Glutamatergic neuron (in vitro differentiated cells): ENCODE measurements at places on chromosomes 2 and 18. TPM values are rescaled to one million over a fixed set of nuclear protein-coding genes. Genes with fewer than 3 reads are reported as not detected.

The ANO7 gene
- total RNA-seq = 2.6 TPM

DNA sequence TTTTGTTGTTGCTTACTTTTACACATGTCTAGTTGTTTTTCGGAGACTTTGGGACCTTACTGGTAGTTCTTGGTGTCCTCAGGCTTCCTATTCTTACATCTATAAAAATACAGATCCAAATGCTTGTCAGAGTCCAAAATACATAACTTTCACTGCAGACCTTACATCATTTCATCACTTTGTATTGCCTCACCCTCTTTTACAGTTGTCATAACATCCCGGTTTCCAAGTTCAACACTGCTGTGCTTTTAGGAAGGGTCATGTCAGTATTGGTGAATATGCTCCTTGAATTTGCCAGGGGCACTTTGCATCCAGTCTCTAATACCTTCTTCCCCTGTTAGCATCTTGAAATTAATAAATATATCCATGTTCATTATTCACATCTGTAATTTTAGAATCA, 518.2 kb upstream of the RAB12 start:
- H3K4me3 ChIP-seq = no peak overlapping the region
- H3K36me3 ChIP-seq = no peaks in the 10 kb centered on the region

The QPCT gene
- total RNA-seq = 7.4 TPM

DNA sequence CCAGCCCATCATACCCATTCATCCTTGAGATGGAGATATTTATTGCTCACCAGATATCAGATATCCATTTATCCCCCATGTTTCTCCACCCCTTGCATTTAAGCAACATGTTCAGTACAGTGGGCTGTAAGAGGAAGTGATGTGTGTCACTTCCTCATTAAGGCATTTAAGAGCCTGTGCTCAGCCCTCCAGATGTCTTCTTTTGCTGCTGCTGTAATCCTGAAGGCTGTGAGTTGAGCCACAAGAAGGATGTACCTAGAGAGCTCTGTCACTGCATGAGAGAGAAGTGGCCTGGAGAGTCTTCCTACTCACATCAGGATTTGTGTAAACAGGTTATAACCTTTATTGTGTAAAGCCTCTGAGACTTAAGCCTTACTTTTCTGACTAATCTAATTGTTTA, 151.8 kb upstream of the UNC80 start:
- H3K27me3 ChIP-seq = peaks cover 5% of the 10 kb centered on the region
- H3K4me1 ChIP-seq = peaks cover 19% of the 10 kb centered on the region
- no peak for DNase-seq
- H3K27ac ChIP-seq = no peak overlapping the region

- H3K36me3 ChIP-seq = no peaks in the 10 kb centered on the region
- DNase-seq = no peak
- H3K27me3 ChIP-seq = peaks cover 8% of the 10 kb centered on the region
- no peak overlapping the region for H3K27ac ChIP-seq
These were observed 16.8 kb upstream of the EN1 start for GRCh38 chr2:118864207-118864606.

GRCh38 chr2:120712180-120712681, 23.4 kb upstream of the GLI2 start:
- H3K4me1 ChIP-seq = peaks cover 31% of the 10 kb centered on the region
- H3K36me3 ChIP-seq = peaks cover 5% of the 10 kb centered on the region
- DNase-seq = peak; percentile 31
- H3K4me3 ChIP-seq = peak overlapping the region; percentile 14
- no peak overlapping the region for H3K27ac ChIP-seq
- peaks cover 5% of the 10 kb centered on the region for H3K27me3 ChIP-seq

- H3K27me3 ChIP-seq = peaks cover 14% of the 10 kb centered on the region
- H3K27ac ChIP-seq = peak overlapping the region; percentile 100
- H3K4me1 ChIP-seq = peaks cover 10% of the 10 kb centered on the region
- peak overlapping the region; percentile 100 for H3K4me3 ChIP-seq
These were observed 545 bp downstream of the GTF3C2 start for GRCh38 chr2:27356056-27356381.

GRCh38 chr2:142767847-142768246, 109.6 kb upstream of the KYNU start:
- H3K27me3 ChIP-seq = no peaks in the 10 kb centered on the region
- no peak overlapping the region for H3K27ac ChIP-seq
- H3K36me3 ChIP-seq = peaks cover 10% of the 10 kb centered on the region

DNA sequence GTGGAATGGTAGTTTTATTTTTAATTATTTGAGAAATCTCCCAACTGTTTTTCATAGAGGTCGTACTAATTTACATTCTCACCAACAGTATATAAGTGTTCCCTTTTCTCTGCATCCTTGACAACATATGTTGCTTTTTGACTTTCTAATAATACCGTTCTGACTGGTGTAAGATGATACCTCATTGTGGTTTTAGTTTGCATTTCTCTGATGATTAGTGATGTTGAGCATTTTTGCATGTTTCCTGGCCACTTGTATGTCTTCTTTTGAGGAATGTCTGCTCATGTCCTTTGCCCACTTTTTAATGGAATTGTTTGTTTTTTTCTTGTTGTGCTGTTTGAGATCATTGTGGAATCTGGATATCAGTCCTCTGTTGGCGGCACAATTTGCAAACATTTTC, 242.5 kb downstream of the ZNF521 start:
- H3K27me3 ChIP-seq = peaks cover 3% of the 10 kb centered on the region
- no peak for DNase-seq
- H3K36me3 ChIP-seq = peaks cover 7% of the 10 kb centered on the region

GRCh38 chr2:834233-834632, 116.4 kb upstream of the SNTG2 start:
- no peaks in the 10 kb centered on the region for H3K36me3 ChIP-seq
- no peak overlapping the region for H3K27ac ChIP-seq
- no peak overlapping the region for H3K4me3 ChIP-seq
- no peaks in the 10 kb centered on the region for H3K27me3 ChIP-seq

DNA sequence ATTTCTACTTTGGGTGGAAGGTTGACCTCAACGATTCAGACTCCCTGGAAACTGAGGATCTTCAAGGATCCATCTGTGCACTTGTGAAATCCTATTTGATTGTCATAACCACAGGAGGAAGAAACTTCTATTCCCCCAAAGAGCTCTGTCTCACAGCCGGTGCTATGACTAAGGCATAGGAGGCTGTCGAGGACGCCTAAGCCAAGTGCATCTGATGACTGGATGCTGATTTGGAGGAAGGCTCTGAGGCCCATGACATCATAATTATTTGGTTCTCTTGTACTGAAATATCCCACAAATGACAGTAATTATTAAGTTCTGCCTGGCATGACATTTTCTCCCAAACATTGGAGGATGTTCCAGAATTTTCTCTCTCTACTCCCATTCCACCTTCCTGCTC, 13.8 kb upstream of the KCNF1 start:
- peaks cover 10% of the 10 kb centered on the region for H3K36me3 ChIP-seq
- DNase-seq = no peak
- no peak overlapping the region for H3K4me3 ChIP-seq
- peaks cover 13% of the 10 kb centered on the region for H3K27me3 ChIP-seq

The LYPD6B gene
- 0.69 TPM for total RNA-seq

The G6PC2 gene
- total RNA-seq = not detected

The LRRC30 gene
- total RNA-seq = not detected

GRCh38 chr18:35335866-35336265, 8.4 kb downstream of the ZNF24 start:
- no peak for DNase-seq
- no peak overlapping the region for H3K4me3 ChIP-seq
- no peak overlapping the region for H3K27ac ChIP-seq

DNA sequence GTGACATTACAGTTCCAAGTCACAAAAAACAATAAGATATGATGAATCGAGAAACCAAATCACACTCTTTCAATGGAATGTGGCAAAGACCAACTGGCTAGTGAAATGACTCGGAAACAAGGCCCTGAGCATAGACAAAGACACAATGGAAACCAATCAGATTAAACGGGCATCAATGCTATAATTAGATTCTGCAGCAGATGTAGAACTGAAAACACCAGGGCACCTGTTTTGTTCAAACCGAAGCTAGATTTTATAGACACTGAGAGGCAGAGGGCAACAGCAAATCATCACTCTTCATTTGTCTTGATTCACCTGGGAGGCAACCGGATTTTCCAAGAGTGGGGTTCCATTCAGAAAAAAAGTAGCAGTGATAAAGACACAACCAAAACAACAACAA, 92.8 kb upstream of the BARD1 start:
- H3K27me3 ChIP-seq = no peaks in the 10 kb centered on the region
- H3K4me3 ChIP-seq = no peak overlapping the region
- no peak for DNase-seq
- H3K4me1 ChIP-seq = peaks cover 5% of the 10 kb centered on the region
